ENCODE measurements at places on chromosomes 12 and 14.

DNA sequence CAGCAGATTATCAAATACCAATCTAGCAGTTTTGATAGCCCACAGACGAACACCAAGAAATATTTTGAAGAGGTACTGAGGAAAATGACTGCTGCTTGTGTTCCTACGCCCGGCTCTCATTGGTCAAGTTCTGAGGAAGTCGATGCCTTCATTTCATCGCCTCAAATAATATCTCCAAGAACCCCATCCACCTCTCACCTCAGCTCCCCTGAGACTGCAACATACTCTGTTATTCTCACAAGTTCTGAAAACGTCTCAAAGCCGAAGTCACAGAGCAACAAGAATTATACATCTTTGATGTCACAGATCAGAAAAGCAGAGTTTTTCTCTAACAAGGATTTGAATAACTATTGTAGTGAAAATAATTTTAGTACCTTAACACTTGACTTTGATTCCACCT, 55.5 kb upstream of the BCAT1 start:
- DNase-seq = no peak

- DNase-seq = no peak
These were observed 68.6 kb downstream of the PPM1A start for GRCh38 chr14:60317609-60318008.

DNA sequence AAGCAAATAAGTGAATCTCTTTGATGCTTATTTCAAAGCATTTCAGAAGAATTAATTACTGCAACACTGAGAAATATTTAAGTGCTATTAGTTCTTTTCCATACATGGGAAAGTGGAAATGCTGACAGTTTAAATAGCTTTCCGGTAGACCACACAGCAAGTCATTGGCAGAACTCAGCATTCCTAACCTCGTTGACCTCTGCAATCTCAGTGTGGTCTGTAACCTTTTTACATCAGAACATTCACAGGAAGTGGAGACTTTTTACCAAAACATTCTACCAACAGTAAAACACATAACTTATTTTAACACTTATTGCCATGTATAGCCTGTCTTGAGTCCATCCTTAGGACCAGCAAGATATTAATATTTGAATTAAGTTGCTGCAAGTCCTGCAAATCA, 249.5 kb upstream of the DCN start:
- DNase-seq = no peak

- no peak for DNase-seq
These were observed 24.3 kb upstream of the RCOR1 start for GRCh38 chr14:102568115-102568614.

DNA sequence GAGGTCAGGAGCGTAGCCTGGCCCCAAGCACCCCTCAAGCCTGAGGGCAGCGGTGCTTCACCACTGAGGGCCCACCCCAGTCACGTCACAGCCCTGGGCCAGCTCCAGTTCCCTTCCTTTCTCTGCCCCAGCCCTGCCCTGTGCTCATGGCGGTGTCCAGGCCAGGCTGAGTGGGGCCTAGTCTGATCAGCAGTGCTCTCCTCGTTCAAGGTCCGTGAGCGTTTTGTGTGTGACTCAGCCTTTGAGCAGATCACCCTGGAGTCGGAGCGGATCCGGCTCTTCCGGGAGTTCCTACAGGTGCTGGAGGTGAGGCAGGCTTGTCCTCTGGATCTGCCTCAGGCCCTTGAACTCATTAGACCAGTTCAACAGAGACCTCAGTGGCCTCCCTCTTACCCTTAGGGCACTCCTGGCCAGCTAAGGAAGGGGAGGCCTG, 19.0 kb downstream of the PRPF40B start:
- DNase-seq = no peak

Data from stimulated activated CD8-positive, alpha-beta memory T cell treated with anti-CD3 and anti-CD28 coated beads, Interleukin-12 subunit alpha, Interleukin-12 subunit beta, amount 100 ng/mL, for 4 hours (primary cell).